NCI-H2171 treated with DMSO at 0.1 percent for 48 hours (cell line): ENCODE measurements at places on chromosomes 11 and 22.
A peak's percentile ranks its signal among the peaks of the same experiment; 100 is the strongest.

- no peak for DNase-seq
Observed at GRCh38 chr11:77096591-77097019, 6.0 kb upstream of the OMP start.

DNA sequence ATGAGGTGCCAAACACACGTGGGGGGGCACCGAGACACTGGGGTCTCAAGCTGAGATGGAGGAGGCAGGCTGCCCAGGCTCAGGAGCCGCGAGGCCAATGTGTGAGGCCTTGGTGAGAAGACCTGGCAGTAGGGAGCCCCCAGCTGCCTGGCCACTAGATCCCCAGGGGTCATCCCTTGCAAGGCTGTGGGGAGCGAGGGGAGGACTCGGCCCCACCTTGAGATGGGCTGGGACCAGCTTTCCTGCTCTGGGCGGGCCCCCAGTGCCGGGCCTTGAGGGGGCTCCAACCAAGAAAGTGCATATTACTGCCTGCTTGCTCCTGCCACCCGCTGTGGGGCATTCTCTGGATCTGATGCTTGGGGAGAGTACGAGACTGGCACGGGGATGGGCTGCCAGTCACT, 107.0 kb downstream of the CTTN start:
- no peak for DNase-seq

- no peak for DNase-seq
Observed at GRCh38 chr11:84947970-84948580, 679.1 kb downstream of the DLG2 start.

DNA sequence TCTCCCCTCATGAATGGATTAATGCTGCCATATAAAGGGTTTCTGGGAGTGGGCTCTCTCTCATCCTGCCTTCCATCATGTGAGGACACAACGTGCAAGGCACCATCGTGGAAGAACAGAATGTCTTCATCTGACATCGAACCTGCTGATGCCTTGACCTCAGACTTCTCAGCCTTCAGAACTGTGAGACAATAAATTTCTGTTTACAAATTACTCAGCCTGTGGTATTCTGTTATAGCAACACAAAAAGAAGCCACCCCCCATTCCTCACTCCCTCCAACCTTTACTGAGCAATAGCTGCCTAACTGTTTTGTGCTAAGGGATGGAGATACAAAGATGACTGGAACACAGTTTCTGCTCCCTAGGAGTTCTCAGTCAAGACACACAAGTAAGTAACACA, 106.1 kb upstream of the PLET1 start:
- DNase-seq, result no peak

DNA sequence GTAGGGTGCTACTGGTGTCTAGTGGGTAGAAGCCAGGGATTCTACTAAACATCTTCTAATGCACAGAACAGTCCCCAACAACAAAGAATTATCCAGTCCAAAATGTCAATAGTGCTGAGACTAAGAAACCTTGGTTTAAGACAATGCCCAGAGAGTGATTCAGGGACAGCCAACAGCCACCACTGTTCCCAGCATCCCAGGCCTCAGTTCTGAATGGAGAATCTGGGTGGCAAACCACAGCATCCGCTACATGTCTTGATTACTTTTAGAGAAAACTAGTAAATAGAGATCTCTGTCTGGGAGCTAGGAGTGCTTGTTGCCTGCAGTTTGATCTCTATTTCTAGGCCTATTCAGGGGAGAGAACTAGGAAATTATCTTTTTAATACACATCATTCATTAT, 20.9 kb upstream of the SIK2 start:
- DNase-seq, result no peak

DNA sequence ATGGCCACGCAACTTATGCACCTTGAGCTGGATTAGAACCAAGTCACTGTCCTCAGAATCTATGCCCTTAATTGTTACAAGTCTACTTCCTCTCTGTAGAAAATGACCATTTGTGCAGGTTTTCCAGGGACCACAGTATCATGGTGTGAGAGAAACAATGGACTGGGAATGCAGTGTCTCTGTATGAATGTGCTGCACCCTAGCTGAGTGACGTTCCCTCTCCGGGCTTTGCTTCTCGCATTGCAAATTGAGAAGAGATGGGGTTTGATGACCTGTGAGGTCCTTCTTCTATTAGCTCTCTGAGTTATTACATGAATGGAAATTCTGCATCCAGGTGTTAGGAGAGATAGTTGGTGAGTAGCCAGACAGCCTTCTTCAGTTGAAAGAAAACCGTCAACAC, 1052.3 kb downstream of the NTM start:
- DNase-seq, result no peak

GRCh38 chr11:35105319-35106079, 33.5 kb upstream of the CD44 start:
- no peak for DNase-seq

DNA sequence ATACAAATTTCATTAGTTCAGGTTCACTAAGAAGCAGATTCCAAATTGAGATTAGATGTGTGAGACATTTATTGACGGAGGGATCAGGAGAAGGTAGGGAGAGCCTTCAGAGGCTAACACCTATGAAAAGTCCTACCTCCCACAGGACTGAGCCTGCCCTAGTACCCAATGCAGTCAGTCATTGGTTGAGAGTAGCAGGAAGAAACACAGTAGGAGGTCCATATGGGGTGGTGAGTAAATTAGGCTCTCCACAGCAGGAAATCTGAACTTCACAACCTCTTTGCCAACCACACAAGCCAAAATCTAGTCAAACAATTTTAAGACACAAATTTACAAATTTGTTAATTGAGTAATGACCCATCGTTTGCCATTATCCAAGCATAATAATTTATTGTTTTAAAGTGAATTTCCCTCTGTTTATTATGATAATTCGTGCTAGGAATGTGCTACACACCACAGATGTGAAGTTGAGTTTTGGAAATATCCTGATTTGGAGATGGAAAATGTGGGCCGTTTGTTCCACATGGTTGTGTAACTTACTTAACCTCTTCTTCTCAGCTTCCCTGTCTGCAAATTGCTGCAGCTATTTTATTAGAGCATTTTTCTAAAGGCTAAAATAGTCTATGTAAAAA, 542.1 kb downstream of the ETS1 start:
- DNase-seq, result no peak

DNA sequence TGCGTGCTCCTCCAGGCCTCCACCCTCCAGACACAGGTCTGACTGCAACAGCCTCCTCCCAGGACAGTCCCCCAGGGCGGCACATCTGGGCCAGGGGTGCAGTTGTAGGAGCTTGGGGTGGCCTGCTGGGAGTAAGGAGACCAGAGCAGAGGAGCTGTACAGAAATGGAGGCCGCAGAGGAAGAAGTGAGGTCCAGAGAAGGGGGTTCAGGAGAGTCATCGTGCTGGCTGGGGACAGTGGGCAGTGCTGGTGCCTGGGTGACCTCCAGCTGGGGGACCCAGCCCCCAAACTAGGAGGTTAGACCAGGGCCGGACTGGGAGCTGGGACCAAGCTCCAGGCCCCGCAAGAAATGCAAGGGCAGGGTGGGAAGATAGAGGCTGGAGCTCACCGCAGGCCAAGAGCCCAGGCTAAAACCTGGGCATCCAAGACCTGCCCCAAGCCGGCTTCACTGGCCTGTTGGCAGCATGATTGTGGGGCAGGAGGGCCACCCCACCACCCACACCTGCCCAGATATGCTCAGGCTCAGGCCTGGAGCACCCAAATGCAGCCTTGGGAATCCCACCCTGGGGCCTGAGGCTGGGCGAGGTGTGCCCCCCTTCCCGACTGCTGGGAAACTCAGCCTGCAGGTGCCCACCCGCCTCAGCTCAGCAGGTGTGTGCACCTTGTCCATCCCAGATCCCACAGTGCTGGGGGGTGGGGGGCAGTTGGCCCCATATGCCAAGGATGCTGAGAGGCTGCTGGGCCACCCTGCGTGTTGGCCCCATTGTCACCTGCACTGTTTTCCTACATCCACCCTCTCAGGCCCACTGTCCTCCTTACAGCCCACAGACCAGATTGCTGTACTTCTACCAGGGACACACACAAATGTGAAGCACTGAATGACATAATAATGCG, 96.9 kb downstream of the MORC2 start:
- no peak for DNase-seq

DNA sequence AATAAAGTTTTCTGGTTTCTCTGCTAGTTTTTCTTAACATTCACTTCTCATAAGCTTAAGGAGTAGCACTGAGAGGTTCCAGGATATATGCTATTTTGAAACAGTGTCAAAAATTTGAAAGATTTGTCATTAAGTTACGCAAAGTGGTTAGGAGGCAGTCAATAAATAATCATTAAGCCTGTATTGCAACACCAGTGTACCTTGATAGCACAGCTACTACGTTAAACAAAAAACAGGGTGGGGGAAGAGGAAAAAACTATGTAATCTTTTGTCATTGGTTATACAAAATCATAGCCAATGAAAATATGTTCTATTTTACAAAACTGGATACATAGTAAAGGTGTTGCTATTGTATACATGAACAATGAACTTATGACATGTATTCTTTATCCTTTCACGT, 30.4 kb upstream of the PITPNB start:
- DNase-seq, result no peak

GRCh38 chr11:78841456-78842060, 266.9 kb upstream of the NARS2 start:
- DNase-seq, result peak; percentile 100

GRCh38 chr11:129643031-129643721, 172.5 kb upstream of the TMEM45B start:
- DNase-seq, result no peak

- peak; percentile 48 for DNase-seq
Observed at GRCh38 chr11:44556735-44557409, 8.6 kb upstream of the CD82 start.

- no peak for DNase-seq
Observed at GRCh38 chr11:128200467-128200866, 386.9 kb downstream of the ETS1 start.

DNA sequence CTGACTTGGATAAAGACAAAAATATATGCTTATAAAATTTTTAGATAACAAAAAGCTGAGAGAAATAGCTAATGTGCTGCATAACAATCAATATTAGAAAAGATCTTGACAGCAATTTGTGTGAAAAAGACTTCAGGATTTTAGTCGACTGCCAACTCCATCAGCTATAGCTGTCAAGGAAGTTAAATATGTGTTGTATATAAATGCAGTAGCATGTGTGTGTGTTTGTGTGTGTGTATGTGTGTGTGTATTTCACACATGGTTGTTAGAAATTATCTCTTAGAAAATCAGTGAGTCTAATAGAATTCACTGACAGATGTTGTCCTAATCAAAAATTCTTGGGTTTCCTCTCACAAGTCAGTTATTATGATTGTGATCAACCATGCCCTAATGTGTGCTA, 171.2 kb downstream of the CASP12 start:
- no peak for DNase-seq
